ENCODE measurements at places on chromosomes 7 and 10.

DNA sequence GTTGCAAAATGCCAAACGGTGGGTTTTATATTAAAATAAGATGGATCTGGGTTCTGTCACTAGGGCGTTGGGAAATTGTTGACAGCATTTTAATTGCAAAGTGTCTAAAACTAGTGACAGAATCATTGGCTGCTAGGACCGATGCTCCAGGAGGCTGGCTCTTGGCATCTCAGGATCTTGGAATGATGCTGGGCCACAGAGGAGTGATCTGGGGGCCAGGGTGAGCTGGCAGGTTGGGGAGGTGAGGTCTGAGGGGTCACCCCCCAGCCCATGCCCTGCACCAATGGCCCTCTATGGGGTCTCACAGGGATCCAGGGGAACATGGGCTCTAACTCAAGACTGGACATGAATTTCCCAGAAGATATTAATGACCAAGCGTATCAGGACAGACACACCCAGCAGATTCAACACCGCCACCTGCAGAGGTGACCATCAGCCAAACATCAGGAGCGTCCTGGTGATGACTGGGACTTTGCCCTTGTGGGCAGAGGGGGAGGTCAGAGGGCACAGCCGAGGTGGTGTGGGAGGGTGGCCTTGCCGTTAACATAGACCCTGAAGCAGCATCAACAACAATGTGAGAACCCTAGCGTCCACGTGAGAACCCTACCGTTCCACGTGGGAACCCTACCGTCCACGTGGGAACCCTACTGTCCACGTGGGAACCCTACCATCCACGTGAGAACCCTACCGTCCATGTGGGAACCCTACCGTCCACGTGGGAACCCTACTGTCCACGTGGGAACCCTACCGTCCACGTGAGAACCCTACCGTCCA, 89.0 kb upstream of the PPP2R2D start:
- DNase-seq, result no peak

DNA sequence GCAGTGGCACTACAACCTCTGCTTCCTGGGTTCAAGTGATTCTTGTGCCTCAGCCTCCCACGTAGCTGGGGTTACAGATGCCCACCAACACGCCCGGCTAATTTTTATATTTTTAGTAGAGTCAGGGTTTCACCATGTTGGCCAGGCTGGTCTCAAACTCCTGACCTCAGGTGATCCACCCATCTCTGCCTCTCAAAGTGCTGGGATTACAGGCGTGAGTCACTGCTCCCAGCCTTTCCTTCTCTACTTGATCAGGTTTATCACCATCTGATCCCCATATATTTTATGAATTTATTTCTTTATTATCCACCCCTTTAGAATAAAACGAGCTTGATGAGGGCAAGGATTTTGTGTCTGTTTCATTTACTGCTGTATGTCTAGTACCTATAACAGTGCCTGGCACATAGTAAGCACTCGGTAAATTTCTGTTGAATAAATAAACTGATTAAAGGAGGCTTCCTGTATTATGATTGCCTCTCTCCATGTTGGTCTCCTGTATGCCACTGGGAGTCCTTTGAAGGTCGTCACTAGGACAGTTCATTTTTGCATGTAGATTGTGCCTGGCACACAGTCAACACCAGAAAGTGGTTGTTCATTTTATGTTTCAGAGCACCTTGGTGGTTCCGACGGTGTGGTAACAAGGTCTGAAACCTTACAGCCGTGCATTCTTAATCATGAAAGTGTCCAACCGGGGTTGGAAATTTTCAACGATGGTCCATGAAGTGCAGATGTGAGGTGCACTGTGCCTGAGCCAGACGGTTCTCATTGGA, 9.6 kb upstream of the EIF3A start:
- no peak for DNase-seq

GRCh38 chr10:18976696-18977251, 71.8 kb upstream of the MALRD1 start:
- no peak for DNase-seq

DNA sequence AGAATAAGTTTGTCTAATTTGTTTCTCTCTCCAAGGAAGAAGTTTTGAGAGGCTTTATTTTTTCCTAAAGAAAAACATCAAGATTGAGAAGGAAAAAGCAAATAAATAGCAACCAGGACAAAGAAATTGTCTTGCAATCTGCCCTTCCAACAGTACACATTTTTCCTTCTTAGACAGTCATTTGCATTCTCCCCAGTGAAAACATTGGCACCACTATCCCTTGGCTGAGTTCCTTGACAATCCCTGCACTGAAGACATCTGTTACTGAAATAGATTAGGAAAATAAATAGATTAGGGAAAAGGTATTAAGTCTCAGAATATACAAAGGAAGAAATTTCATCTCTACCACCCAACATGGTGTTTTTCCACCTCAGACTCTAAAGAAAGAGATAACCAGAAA, 12.2 kb upstream of the TMEM243 start:
- no peak for DNase-seq

All from NCI-H1105 treated with DMSO at 0.1 percent for 48 hours (cell line).